CD8-positive, alpha-beta memory T cell (primary cell): ENCODE measurements at places on chromosomes 5 and 9. TPM values are rescaled to one million over a fixed set of nuclear protein-coding genes. Genes with fewer than 3 reads are reported as not detected.

GRCh38 chr9:135224921-135225541, 137.6 kb downstream of the OLFM1 start:
- no peaks in the 10 kb centered on the region for H3K4me1 ChIP-seq
- H3K36me3 ChIP-seq = no peaks in the 10 kb centered on the region
- DNase-seq = no peak
- H3K27ac ChIP-seq = no peak overlapping the region

DNA sequence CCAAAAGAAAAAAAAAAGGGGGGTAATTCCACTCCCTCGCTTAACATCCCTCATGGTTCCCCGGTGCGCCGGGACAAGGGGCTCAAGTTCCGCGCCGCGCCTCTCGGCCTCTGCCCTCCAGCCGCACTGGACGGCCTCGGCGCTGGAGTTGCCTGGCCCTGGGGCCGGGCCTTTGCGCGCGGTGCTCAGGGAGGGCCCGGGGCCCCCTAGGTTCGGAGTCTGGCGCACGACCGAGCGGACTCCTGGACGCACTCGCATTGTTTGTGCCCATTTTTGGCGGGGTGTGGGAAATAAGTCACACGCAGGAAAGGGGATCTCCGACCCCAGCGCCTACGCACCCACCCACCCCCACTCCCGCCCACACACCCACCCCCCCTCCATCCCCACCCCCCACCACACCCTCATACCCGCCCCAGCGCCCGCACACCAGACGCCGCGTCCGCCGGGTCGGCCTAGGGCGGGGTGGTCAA, 381 bp downstream of the MED22 start:
- H3K4me1 ChIP-seq = peaks cover 29% of the 10 kb centered on the region
- peak overlapping the region; percentile 99 for H3K4me3 ChIP-seq
- DNase-seq = peak; percentile 35
- peaks cover 56% of the 10 kb centered on the region for H3K36me3 ChIP-seq
- H3K27me3 ChIP-seq = no peaks in the 10 kb centered on the region

Gene C9orf50
- not detected for total RNA-seq

GRCh38 chr5:132739232-132739631, 1.9 kb upstream of the KIF3A start:
- DNase-seq = no peak
- no peaks in the 10 kb centered on the region for H3K27me3 ChIP-seq
- H3K36me3 ChIP-seq = no peaks in the 10 kb centered on the region
- peaks cover 21% of the 10 kb centered on the region for H3K4me1 ChIP-seq
- H3K27ac ChIP-seq = no peak overlapping the region
- H3K4me3 ChIP-seq = no peak overlapping the region

Gene PCDHGB5
- 0.22 TPM for total RNA-seq

- H3K27ac ChIP-seq = no peak overlapping the region
- H3K4me1 ChIP-seq = no peaks in the 10 kb centered on the region
- DNase-seq = no peak
- H3K4me3 ChIP-seq = no peak overlapping the region
- no peaks in the 10 kb centered on the region for H3K27me3 ChIP-seq
Observed at GRCh38 chr9:99485459-99485858, 263.4 kb downstream of the SEC61B start.

GRCh38 chr5:119273391-119273839, 82.4 kb upstream of the TNFAIP8 start:
- H3K4me1 ChIP-seq = peaks cover 75% of the 10 kb centered on the region
- H3K4me3 ChIP-seq = peak overlapping the region; percentile 76
- H3K27ac ChIP-seq = peak overlapping the region; percentile 5
- H3K27me3 ChIP-seq = no peaks in the 10 kb centered on the region

GRCh38 chr9:88326936-88327335, 61.3 kb upstream of the SPIN1 start:
- no peak for DNase-seq
- no peak overlapping the region for H3K4me3 ChIP-seq
- no peaks in the 10 kb centered on the region for H3K36me3 ChIP-seq
- H3K27me3 ChIP-seq = no peaks in the 10 kb centered on the region
- no peak overlapping the region for H3K27ac ChIP-seq

- no peaks in the 10 kb centered on the region for H3K27me3 ChIP-seq
- no peak overlapping the region for H3K27ac ChIP-seq
- no peak overlapping the region for H3K4me3 ChIP-seq
- no peaks in the 10 kb centered on the region for H3K4me1 ChIP-seq
- no peak for DNase-seq
- no peaks in the 10 kb centered on the region for H3K36me3 ChIP-seq
Observed at GRCh38 chr5:131913603-131914002, 31.9 kb downstream of the MEIKIN start.

GRCh38 chr9:112537561-112537960, 50.9 kb downstream of the KIAA1958 start:
- no peaks in the 10 kb centered on the region for H3K36me3 ChIP-seq
- no peaks in the 10 kb centered on the region for H3K4me1 ChIP-seq
- no peak for DNase-seq
- H3K27me3 ChIP-seq = no peaks in the 10 kb centered on the region
- H3K27ac ChIP-seq = no peak overlapping the region
- H3K4me3 ChIP-seq = no peak overlapping the region

DNA sequence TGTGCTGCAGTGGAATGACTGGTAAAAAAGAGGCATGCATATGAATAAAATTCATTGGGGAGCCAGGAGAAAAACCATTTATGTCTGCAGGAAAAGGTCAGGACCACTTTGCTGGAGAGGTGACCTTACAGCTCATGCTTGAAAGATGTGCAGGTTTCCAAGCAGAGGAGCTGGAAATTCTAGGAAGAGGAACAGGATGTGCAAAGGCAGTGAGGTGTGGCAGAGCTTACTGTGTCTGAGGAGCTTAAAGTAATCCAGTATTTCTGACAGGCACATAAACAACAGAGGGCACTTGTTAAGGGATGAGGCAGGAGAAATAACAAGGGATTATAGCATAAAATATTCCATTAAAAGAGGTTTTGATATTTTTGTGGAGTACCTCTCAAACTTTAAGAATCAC, 203.2 kb downstream of the CD180 start:
- H3K27me3 ChIP-seq = no peaks in the 10 kb centered on the region
- no peaks in the 10 kb centered on the region for H3K36me3 ChIP-seq
- no peak overlapping the region for H3K27ac ChIP-seq
- no peaks in the 10 kb centered on the region for H3K4me1 ChIP-seq
- no peak overlapping the region for H3K4me3 ChIP-seq

DNA sequence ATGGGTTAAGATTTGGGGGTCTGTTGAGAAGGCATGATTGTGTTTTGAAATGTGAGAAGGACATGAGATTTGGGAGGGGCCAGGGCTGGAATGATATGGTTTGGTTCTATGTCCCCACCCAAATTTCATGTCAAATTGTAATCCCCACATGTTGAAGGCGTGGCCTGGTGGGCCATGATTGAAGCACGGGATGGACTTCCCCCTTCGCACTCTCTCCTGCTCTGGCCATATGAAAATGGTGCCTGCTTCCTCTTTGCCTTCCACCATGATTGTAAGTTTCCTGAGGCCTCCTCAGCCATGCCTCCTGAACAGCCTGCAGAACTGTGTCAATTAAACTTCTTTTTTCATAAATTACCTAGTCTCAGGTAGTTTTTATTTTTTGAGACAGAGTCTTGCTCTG, 14.7 kb upstream of the NOTCH1 start:
- H3K4me1 ChIP-seq = no peaks in the 10 kb centered on the region
- no peaks in the 10 kb centered on the region for H3K27me3 ChIP-seq
- no peak overlapping the region for H3K27ac ChIP-seq
- DNase-seq = no peak

DNA sequence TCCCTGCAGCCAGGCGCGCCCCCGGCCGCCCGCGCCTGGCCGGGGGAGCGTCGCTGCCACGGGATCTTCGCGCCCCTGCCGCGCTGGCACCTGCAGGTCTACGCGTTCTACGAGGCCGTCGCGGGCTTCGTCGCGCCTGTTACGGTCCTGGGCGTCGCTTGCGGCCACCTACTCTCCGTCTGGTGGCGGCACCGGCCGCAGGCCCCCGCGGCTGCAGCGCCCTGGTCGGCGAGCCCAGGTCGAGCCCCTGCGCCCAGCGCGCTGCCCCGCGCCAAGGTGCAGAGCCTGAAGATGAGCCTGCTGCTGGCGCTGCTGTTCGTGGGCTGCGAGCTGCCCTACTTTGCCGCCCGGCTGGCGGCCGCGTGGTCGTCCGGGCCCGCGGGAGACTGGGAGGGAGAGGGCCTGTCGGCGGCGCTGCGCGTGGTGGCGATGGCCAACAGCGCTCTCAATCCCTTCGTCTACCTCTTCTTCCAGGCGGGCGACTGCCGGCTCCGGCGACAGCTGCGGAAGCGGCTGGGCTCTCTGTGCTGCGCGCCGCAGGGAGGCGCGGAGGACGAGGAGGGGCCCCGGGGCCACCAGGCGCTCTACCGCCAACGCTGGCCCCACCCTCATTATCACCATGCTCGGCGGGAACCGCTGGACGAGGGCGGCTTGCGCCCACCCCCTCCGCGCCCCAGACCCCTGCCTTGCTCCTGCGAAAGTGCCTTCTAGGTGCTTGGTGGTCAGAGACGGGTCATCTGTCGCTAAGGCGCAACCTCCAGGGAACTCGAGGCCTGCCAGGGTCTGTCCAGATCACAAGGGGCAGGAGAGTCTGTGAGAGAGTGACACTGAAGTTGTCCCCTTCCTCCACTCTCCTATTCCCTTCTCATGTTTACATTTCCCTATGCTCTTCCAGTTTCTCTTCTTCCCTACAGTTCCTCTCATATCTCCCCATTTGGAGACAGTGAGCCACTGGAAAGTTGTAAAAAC, 1.3 kb downstream of the GPR150 start:
- no peaks in the 10 kb centered on the region for H3K36me3 ChIP-seq
- H3K4me3 ChIP-seq = peak overlapping the region; percentile 55
- peak; percentile 23 for DNase-seq
- peak overlapping the region; percentile 19 for H3K27ac ChIP-seq
- H3K27me3 ChIP-seq = no peaks in the 10 kb centered on the region

Gene SGCD
- total RNA-seq = 0.11 TPM

Gene PIP5KL1
- total RNA-seq = 1.4 TPM

DNA sequence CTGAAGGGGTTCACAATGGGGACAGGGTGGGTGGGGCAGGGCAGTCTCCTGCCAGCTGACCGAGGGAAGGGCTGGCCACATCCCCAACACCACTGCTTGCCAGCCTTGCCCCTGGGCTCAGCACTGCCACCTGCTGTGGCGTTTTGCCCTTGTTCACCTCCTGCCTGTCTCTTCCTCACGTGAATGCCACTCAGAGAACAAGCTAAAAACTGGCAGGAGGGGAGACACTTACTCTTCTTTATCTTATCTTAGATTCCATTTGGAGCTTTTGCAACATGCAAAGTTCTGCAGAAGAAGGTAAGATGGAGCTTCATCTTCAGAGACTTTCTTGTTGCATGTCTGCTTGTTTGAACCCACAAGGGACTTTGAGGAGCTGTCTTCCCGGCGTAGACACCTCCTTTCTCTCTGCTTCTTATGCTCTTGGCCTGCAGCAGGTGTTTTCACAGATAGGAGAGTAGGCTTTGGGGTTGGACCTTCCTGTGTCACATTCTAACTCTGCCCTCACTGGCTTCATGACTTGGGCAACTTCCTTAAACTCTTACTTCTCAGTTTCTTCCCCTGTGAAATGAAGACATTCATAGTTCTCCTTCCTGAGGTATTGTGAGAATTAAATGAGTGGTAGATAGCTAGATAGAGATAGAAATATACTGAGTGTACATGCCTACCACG, 4.1 kb downstream of the LRSAM1 start:
- H3K27me3 ChIP-seq = no peaks in the 10 kb centered on the region
- peaks cover 5% of the 10 kb centered on the region for H3K36me3 ChIP-seq

GRCh38 chr5:172544371-172545095, 90.2 kb upstream of the SH3PXD2B start:
- no peak overlapping the region for H3K4me3 ChIP-seq
- no peaks in the 10 kb centered on the region for H3K36me3 ChIP-seq
- H3K4me1 ChIP-seq = no peaks in the 10 kb centered on the region
- no peak overlapping the region for H3K27ac ChIP-seq

DNA sequence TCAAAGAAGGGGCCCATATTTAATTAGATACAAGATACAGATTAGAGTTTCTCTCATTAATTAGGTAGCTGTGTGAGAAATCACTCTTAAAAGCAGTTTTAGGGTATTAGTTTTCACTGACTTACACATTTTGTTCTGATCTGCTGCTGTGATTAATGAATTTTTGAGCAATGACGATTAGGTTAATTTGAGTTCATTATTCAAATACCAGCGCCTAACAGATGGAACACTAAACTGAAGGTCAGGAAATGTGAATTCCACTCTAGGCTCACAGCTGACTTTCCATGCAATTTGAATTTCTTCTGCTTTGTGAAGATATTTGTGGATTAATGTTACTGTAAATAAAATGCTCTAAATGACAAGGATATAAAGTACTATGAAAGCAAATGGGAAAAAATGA, 380.6 kb downstream of the ADGRV1 start:
- DNase-seq = no peak
- H3K4me1 ChIP-seq = no peaks in the 10 kb centered on the region
- H3K27me3 ChIP-seq = no peaks in the 10 kb centered on the region
- no peaks in the 10 kb centered on the region for H3K36me3 ChIP-seq
- no peak overlapping the region for H3K27ac ChIP-seq
- no peak overlapping the region for H3K4me3 ChIP-seq

GRCh38 chr5:52738095-52738506, 49.6 kb upstream of the ITGA1 start:
- H3K27ac ChIP-seq = no peak overlapping the region
- H3K36me3 ChIP-seq = no peaks in the 10 kb centered on the region
- no peaks in the 10 kb centered on the region for H3K27me3 ChIP-seq
- H3K4me3 ChIP-seq = no peak overlapping the region
- DNase-seq = no peak

DNA sequence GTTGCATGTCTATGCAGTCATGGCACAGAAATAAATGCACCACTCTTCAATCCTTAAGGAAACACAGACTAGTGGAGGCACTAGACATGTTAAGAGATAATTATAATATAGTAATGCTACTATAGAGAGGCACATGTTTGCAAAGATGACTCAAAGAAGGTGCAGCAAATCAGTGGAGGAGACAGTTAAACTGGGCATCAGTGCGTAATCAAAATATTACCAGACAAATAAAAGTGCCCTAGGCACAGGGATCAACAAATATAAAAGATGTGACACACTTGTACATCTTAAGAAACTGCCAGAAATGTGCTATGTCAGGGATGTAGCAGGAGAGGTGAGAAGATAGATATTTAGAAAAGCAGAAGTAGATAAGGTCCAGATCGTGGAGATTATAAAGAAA, 642.1 kb downstream of the SLCO4C1 start:
- H3K36me3 ChIP-seq = no peaks in the 10 kb centered on the region
- H3K27me3 ChIP-seq = no peaks in the 10 kb centered on the region
- H3K27ac ChIP-seq = no peak overlapping the region
- H3K4me1 ChIP-seq = no peaks in the 10 kb centered on the region
- no peak for DNase-seq
- H3K4me3 ChIP-seq = no peak overlapping the region

GRCh38 chr9:127953768-127954505, 16.3 kb upstream of the DPM2 start:
- DNase-seq = no peak
- H3K27ac ChIP-seq = no peak overlapping the region
- H3K4me1 ChIP-seq = peaks cover 95% of the 10 kb centered on the region
- H3K4me3 ChIP-seq = no peak overlapping the region
- H3K27me3 ChIP-seq = no peaks in the 10 kb centered on the region

Gene UBAP2
- total RNA-seq = 50.0 TPM

DNA sequence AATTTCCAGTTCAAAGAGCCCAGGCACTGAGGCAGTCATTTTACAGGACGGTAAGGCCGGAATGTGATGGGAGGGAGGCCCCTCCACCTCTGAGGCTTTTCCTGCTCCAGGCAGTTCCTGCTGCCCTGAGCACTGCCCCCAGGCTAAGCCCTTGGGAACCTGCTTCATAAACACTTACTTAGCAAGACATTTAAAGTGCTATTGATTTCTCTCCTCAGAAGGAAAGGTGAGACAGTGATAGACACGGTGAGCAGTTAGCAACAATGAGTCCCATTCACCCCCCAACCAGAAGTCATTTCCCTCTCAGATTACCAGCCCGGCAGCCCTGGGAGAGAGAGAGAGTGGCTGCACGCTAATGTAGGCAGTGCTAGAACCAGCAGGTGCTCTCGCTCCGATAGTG, 462.5 kb downstream of the SPOCK1 start:
- no peaks in the 10 kb centered on the region for H3K4me1 ChIP-seq
- no peak overlapping the region for H3K4me3 ChIP-seq
- H3K36me3 ChIP-seq = no peaks in the 10 kb centered on the region
- H3K27ac ChIP-seq = no peak overlapping the region
- H3K27me3 ChIP-seq = no peaks in the 10 kb centered on the region
